Epithelial cell of proximal tubule (primary cell): ENCODE measurements at places on chromosomes 5 and 9. TPM values are rescaled to one million over a fixed set of nuclear protein-coding genes. Genes with fewer than 3 reads are reported as not detected.
A peak's percentile ranks its signal among the peaks of the same experiment; 100 is the strongest.

Gene PPWD1
- total RNA-seq = 18.7 and 20.6 TPM in 2 replicates

Gene NSG2
- not detected in 2 replicates for total RNA-seq

Gene PAIP2
- total RNA-seq = 54.0 and 77.6 TPM in 2 replicates

Gene TOMM5
- total RNA-seq = 159 and 261 TPM in 2 replicates

Gene C9orf50
- total RNA-seq = 0.69 TPM in 1 of 2 replicates, not detected in the other

Gene FXN
- total RNA-seq = 1.6 and 20.3 TPM in 2 replicates

Gene GFI1B
- total RNA-seq = not detected in 2 replicates

Gene SCAMP1
- 23.1 and 23.9 TPM in 2 replicates for total RNA-seq

Gene PTPN3
- 33.0 and 53.0 TPM in 2 replicates for total RNA-seq

Gene ISOC1
- 31.0 and 39.4 TPM in 2 replicates for total RNA-seq

GRCh38 chr5:29460971-29461559, 1732.4 kb upstream of the CDH6 start:
- DNase-seq = no peak

GRCh38 chr9:4301971-4302427, 2.1 kb upstream of the GLIS3 start:
- DNase-seq = peak; percentile 68

DNA sequence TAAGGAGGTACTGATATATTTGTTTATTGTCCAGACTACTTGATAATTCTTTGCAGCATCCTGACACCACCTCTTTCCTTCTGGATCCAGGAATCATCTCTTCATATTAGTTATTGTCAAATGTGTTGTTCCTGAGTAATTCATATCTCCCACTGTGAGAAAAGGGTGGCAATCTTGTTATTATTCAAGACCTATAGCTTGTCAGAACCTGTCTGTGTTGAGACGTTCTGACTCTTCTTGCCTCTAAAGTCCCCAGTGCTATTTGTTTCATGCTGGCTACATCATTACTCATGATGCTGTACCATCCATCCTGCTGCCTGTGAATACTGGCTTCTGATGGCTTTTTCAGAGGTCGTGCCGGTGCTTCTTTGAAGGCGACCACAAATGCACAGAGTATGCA, 68.7 kb upstream of the TAF11L2 start:
- DNase-seq = no peak

DNA sequence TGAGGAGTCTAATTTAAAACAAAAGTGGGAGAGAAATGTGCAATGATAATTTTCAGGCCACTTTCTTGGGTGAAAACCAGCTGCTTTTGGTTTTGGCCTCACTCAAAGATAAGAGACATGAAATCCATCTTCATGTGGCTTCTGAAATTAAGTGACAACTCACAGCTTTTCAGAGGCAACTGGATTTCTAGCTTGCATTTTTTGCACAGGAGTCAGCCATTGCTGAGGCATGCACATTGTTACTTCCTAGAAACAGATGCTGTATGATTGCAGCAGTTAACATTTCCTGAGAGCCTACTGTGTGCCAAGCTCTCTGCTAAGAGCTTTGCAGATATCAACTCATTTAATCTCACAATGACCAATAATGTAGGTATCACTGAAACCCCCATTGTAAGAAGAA, 562.6 kb downstream of the NR2F1-AS1 start:
- no peak for DNase-seq

GRCh38 chr9:126611193-126611591, 2.5 kb upstream of the LMX1B start:
- no peak for DNase-seq

- no peak for DNase-seq
Measured at GRCh38 chr5:151036556-151036955, 16.2 kb downstream of the GPX3 start.

GRCh38 chr9:126275386-126276001, 51.1 kb upstream of the MVB12B start:
- DNase-seq = no peak

DNA sequence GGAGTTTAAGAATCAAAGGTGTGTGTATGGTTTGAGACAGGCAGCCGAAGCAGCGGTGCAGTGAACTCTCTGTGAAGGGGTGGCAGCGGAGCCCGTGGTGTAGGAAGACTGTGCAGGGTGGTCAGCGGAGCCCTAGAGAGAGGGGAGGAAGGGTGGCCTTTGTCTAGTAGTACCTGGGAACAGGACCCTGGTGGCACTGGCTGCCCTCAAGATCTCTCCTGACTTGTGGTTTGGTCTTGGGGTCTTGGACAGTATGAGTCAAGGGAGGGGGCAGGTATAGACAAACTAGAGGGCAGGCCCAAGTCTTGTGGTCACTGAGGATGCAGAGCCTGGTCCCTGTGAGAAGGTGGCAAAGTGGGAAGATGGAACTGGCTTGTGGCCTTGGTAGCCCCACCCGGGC, 7.1 kb upstream of the NKX2-5 start:
- no peak for DNase-seq

DNA sequence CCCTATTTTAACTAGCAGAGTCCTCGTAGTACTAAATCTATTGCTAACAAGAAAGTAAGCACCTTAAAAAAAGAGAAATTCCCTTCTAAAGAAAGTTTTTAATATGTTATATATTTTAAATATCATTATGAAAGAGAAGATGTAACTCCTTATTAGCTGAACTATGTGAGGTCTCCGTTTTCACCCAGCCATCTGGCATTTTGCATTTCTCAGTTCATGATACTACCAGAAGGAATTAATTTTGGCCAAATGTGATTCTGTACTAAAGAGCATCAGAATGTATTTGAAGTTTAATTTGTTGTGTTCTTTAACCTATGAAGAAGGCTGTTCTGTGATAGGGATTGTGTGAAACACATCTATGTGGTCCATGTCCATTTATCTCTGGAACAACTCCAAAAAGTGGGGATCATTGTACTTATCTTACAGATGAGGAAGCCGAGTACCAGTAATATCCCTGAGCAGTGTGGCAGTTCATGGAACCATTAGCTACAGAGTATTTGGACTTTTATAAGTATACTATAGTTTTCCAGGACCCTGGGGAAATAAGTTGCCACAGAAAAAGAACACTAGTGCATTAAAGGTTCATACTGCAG, 29.8 kb downstream of the TNFAIP8 start:
- DNase-seq = no peak

GRCh38 chr5:139147483-139148087, 50.6 kb downstream of the SIL1 start:
- no peak for DNase-seq

GRCh38 chr5:14156290-14156649, 13.1 kb downstream of the TRIO start:
- no peak for DNase-seq

- DNase-seq = no peak
Measured at GRCh38 chr5:126847826-126848251, 70.9 kb downstream of the LMNB1 start.

DNA sequence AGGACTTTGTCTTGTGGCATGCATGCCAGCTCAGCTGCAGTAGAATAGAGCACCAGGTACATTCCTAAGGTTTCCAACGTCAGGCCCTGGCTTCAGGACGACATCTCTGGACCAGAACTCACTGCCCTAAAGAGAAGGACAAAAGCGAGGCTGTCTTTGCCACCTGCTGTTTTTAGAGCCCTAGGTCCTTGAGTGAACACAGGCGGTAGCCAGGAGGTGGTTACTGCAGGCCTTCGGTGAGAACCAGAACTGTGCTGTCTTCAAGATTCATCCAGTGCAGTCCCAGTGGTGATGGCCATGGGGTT, 288.9 kb upstream of the CDH18 start:
- no peak for DNase-seq

DNA sequence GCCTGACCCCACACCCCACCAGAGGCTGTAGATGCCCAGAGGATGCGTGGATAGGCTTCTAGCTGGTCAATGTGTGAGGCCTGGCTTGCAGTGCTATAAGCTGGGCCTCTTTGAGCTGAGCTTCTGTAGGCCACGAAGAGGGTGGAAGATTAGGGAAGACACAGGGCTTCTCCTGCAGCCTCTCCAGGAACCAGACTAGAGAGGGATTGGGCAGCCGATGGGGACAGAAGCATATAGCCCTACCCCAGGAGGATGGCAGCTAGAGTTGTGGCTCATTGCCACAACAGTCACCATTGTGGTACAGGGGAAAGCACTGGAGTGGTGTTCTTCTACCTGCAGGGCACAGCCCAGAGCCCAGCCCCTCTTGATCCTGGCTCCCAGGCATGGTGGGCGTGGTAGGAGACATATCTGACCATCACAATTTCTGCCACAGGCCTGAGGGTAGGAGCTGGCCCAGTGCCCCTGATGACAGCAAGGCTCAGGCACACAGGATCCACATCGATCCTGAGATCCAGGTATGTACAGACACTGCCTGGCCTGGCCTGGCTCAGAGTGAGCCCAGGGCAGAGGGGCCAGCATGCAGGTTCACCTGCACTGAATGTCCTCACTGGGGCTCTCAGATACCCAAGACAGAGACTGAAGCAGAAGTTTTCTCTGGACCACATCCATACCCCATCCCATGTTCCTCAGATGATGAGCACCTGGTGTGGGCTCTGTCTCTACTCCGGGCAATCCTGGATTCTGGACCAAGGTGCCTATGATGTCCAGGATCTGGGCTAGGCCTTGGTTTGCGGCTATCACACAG, 8.7 kb downstream of the PDLIM4 start:
- no peak for DNase-seq

DNA sequence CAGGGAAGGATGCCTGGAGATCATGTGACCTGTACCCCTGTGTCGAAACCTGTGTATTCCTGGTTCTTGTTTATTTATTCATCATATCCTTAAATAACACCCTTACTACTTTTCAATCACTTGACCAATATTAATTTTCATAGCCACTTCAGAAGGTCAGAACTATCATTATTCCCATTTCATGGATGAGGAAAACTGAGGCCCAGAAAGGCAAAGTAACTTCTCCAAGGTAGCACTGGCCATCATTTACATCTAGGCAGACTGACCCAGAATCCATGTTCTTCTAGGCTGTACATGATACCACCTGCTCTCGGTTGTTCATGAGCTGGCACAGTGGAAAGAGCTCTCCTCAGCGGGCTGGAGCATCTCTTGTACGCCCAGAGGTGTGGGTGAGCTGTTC, 49.4 kb downstream of the KCNIP1 start:
- no peak for DNase-seq

- no peak for DNase-seq
Measured at GRCh38 chr9:20441711-20442423, 180.4 kb downstream of the MLLT3 start.

DNA sequence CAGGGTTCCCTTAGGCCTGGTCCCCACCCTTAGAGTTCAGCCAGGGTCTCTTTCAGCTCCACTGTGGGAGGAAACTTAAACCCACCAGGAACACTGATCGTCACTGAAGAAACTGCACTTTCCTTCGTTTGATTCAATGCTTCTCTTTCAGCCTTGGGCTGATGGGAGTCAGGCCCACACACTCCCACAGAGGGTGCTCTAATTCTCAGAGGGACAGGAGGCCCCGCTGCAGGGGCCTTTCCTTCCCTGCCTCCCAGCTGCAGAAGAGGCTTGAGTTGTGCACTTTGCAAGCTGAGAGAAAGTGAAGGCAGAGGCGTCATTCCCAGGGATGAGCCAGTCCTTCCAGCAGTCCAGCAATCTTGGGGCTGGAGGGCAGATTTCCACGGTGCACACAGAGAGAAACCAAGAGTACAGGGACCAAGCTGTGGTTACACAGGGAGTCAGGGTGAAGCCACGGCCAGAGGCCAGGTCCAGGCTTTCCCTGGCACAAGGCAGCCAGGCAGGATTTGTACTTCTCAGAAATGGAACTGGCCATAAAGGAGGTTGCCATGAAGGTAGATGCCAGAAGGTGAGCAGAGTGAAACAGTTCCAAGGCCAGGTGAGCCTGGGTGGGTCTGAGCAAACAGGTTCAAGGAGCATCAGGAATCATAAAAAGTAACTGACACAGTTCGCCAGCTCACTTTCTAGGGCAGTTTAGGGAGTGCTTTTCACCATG, 10.4 kb upstream of the GLIPR2 start:
- no peak for DNase-seq

DNA sequence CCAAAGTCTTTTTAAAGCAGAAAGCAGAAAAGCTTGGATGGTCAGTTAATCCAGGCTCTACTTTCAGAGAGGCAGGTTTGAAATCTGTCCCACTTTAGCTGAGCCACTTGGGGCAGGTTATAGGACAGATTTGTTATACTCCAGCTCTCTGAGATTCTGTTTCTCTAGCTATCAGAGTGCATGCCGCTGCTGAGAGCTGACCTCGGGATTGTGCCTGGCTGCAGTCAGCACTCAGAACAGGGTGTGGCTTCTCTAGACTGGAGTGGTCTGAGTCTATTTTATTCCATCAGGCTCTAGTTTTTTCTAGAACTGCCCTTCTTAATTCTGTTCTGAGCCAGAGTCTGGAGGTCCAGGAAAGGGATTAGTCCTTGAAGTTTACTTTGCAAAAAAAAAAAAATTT, 67.7 kb downstream of the NDFIP1 start:
- no peak for DNase-seq

DNA sequence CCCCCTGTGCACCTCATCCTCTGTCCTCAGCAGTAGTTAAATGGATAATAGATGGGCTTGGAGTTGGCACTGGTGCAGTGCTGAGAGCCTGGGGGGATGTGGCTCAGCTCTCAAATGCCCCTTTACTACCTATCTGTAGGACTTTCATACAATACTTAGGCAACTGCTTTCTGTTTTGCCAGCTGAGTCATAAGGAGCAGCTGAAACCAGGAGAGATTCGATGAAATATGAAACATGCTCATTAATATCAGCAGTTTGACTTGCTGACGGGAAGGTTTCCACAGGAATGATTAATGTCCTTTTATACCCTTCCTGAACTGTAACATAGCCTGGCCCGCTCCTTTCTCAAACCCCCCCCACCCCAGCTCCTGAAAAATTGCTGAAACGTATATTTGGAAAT, 142.6 kb downstream of the SAXO1 start:
- DNase-seq = no peak

- DNase-seq = no peak
Measured at GRCh38 chr5:176921714-176922113, 22.6 kb upstream of the HK3 start.

DNA sequence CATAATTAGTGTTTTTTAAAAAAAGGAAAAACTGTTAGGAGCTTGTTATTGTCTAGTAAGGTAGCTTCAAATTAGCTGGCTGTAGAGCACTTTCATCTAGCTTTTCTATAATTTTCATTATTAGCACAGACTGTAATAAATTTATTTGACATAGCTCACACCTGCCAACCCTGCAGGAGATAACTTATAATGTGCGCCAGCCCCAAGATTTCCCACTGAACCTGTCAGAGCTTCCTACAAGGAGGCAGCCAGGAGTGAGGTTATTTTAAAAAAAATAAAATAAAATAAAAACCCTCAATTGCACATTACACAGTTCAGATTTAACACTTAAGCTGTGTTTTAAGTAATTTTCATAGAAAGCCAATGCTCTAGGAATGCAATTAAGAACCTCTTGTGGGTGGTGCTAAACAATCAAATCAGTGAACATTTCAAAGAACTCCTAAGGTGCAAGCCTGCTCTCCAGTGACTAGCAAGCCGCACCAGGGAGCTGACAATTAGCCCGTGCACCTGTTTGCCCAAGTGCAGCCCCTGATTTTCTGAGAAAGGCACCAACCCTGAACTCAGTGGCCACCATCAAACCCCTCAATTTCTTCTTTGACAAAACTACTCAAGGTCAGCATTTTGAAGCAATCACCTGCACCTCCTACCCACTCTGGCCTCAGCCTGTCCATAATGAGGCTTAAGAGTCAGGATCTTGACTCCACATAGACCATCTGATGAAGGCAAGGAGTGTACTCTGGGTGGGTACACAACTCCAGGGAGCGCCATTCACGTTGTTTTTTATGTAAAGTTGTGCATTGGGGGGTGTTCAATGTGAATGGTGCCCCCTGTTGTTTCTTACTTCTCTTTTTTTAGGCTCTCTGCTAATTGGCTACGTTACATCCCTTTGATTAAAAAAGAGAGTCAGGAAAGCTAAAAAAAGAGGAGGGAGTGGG, 385.3 kb upstream of the WWC1 start:
- no peak for DNase-seq
